Muscle of back (tissue), 13 donors: ENCODE measurements at places on chromosomes 2 and 18.

DNA sequence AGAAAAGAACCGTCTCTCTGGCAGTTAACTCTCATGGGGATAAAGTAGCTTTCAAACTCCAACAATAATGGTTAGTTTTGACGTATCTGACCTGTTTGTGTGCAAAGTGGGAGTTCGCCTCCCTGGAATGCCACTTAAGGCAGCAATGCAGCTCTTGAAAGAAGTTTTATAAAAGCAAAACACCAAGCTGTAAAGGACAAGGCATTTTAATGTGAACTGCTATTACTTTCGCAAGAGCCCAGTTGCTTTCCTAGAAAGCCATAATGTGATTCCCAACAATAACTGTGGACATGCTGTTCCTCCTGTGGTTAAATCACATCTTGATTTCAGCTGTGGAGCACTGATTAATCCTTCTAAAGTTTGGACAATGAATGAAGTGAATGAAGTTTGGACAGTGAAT, 303.7 kb downstream of the PTPRM start:
- DNase-seq = no peak

GRCh38 chr18:13501891-13502290, 224.5 kb downstream of the FAM210A start:
- no peak for DNase-seq

DNA sequence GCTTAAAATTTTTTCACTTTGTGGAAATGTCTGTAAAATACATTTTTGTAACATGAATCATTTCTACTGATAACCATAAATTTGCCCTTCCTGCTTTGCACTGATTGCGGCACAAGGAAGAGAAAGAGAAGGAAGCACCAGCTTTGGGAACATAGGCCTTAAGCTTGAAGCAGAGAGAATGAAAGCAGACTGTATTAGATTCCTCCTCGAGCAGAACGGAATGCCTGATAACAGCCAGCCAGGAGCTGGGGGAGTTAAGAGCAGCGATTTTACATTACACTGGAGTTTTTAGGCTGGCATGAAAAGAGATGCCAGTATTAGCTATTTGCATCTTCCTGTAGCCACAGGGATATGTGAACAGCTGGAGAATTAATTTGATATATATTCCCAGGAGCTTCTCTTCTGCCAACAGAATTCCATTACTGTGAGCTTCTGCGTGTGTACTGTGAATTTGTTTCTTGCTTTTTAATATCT, 33.5 kb downstream of the CRIM1 start:
- peak; percentile 83 for DNase-seq

DNA sequence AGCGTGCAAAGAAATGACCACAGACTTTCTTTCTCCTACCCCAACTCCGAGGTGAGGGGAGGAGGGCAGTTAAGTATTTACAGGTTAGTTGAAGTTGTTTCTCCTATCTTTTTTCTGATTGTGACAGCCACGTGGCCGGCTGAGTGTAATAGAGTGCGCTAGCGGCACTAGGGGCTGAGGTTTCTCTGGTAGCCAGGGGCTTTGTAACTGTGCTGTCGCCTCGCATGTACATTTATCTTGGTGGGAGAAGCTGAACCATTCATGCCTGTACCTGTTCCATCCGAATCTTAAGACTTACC, 214.1 kb upstream of the STON1 start:
- peak; percentile 58 for DNase-seq

DNA sequence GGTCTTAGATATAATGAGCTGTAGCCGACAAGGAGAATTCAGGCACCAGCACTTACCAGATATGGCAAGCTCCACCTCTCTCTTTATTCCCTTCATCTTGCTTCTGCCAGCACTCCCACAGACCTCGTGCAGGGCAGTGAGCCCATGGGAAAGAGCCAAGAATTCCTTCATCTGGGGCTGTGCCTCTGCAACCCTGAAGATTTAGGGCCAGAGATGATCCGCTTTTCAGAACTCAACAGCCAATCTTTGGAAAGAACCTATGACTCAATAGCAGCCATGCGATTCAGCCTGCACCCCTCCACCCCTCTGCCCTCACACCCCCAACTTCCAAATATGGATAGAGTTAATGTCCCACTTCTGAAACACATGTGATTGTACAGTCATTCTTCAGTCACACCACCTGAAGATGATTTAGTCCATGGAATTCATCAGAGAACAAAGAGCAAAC, 533.7 kb upstream of the TNP1 start:
- peak; percentile 60 for DNase-seq

DNA sequence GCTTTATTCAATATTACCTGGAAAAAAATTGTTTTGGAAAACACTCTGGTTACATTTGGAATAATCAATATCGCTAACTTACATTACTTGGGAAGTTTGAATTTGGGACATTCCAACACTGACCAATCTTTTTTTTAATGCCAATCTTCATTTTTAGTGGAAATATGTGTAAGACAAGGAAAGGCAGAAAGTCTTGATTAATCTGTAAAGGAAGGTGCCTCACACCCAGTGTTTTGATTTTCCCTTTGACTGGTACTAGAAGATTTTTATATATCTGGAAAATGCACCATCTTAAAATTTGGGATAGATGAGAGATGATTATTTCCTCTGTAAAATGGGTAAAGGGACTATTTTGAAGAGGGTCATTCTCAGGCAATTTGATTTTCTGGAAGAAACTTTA, 879.2 kb upstream of the ZEB2 start:
- DNase-seq = no peak

DNA sequence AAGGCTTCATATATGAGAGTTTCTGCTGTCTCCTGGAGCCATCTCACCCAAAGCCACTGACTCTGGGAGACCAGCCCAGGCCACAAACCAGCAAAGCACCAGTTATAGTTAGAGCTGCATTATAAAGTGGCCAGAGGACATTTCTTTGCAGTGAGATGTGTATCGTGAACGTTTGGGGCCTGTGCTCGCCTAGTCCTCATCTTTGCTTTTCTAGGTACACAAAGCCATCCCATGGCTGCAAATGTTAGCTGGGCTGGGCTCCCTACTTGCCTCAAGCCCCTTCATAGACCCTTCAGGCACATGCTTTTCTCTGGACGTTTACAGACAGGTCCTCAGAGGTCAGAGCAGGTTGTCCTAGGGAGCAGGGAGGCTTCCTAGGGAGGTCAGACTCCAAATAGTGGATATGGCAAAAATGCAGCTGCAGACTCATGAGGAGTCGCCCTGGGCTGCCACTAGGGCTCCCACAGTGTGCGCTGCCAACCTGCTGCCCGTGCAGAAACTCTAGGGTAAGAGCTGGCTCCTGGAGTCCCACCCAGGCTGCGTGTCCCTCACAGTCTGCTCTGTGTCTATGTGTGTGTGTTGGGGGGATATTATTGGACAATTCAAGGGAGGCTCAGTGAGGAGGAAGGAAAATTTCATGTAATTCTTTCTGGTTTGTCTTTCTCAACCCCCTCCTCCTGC, 141.0 kb downstream of the RPIA start:
- no peak for DNase-seq

GRCh38 chr2:34229998-34230397, 630.9 kb upstream of the FAM98A start:
- DNase-seq = no peak

DNA sequence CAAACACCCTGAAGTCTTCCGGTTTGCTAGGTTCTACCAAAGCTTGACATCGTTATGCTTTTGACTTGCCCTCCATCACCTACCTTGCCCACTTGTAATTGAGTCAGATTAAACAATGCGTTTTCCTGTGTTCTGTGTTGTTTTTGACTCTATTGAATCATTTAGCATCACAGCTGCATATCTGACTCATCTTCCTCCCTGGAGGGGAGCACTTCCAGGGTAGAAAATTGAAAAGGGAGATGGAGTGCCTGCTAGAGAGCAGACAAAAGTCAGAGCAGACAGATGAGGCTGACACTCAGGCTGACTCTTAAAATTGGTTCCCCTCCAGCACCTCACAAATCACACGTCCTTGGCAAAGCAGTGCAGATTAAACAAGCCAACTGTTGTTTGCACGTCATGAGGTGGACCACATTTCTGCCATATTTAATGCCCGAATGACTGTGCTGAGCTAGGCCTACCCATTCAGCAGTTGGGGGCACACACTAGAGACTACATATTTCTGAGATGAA, 2.2 kb downstream of the MPP4 start:
- DNase-seq = no peak

GRCh38 chr2:130251873-130252620, 53.8 kb upstream of the TUBA3E start:
- DNase-seq = no peak

DNA sequence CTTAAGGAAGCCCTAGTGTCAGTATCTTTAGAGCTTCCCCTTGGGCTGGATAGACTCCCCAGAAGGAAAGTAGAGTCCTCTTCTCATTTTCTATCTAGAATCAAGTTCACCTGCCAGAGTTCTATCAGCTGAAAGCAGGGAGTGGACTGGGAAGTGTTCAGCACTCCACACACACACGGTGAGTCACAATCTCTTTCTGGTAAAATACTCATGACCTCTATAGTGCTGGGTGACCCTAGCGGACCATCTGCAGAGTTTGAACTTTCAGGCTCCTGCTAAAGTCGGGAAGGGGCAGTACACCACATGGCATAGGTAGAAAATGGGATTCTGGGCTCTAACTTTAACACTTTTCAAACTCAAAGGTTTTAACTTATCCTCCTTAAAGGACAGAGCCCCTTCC, 43.3 kb downstream of the SAP130 start:
- no peak for DNase-seq

GRCh38 chr2:241534293-241534692, 24.3 kb upstream of the BOK start:
- DNase-seq = no peak

DNA sequence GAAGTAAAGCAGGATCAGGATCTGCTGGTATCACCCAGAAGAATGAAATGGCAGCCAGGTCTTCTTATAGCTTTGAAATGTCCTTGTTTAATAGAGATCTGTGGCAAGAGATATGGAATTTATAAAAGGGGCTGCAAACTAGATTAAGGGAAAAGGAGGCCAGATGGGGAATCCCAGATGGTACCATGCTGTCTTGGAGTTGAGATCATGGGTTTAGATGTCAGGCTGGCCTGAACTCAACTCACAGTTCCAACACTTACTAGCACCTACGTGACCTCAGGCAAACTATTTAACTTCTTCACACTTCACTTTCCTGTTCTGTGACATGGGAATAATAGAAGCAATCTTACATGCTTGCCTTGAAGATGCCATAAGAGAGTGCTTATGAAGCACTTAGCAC, 188.2 kb downstream of the ALK start:
- no peak for DNase-seq

DNA sequence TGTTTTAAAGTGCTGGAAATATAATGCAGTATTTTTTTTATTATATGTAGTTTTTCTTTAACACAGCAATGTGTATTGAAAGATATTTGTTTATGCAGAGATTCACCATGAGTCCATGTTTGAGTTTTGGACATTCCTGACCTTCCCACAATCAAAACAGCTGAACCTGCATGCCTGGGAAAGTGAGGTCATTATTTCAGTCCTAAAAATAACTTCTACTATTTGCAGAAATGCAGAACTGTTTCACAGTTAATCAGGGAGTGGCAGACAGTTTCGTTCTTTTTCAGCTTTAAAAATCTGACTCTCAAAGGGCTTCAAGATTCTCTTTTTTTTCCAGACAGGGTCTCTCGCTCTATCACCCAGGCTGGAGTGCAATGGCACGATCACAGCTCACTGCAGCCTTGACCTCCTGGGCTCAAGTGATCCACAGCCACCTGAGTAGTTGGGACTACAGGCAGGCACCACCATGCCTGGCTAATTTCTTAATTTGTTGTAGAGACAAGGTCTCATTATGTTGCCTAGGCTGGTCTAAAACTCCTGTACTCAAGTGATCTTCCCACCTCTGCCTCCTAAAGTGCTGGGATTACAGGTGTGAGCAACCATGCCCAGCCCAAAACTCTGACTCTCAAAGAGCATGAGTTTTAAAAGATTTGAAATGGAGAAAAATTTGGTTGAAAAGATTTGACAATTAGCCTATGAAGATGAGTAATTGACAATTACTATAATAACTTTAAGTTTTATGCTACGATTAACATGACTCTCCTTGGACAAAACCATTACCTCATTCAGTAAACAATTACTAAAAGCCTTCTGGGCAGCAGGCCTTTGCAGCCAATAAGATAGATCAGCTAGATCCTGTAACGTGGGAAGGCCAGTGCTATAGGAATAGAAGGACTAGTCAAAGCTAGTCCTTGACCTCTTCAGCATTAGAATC, 5.0 kb upstream of the MYL12B start:
- no peak for DNase-seq

DNA sequence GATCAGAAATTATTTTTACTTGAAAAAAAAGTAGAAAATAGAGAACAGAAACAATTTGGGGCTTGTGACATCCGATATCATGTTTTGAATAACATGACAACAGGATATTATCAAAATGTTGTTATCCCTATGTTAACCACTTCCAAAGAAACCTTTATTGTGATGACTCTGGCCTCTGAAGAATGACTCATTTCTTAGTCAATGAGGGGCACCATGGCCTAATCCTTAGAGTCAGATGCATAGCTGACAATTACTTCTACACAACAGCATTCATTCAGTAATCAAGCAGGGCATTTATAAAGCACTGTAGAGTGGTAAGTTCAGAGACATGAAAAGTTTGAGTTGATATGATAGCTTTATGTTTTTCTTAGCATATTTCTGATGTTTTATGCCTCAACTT, 703.0 kb downstream of the RNF144A start:
- DNase-seq = no peak

- DNase-seq = no peak
These were observed 34.4 kb downstream of the EHD3 start for GRCh38 chr2:31268344-31268743.

- DNase-seq = no peak
These were observed 96.9 kb upstream of the NEDD4L start for GRCh38 chr18:57947117-57947516.

DNA sequence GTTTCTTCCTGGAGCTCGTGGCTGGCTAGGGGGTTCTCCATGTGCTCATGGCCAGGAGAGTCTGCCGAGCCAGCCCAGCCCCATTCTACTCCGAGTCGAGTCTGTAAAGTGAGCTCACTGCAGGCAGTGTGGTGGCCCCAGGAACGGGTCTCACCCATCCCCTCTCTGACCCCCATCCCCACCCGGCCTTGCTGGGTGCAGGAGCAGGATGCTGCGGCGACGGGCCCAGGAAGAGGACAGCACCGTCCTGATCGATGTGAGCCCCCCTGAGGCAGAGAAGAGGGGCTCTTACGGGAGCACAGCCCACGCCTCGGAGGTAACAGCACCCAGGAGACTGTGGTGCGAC, 1.4 kb downstream of the ANO7 start:
- DNase-seq = no peak

DNA sequence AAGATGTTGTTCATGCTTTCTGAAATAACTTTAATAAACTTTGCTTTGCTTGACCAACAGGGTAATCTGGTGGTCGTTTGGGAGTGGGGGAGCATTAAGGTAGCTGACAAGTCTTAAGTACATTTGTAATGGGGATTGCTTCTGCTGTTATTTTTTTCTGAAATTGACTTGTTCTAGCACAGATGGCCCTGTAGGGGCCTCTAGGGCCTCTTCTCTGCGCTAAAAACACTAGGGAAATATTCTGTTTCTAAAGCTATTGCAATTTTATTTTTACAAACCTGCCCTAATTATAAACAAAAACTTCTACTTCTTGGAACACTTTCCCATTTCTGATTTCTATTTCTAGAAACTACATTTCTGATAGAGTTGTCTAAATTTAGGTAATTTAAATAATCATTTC, 191.3 kb upstream of the KCNJ3 start:
- no peak for DNase-seq
